ENCODE measurements at places on chromosomes 4 and X.

GRCh38 chr4:87019898-87020297 lies 85.1 kb downstream of the AFF1 start:
- no peak for DNase-seq

- DNase-seq = no peak
Observed at GRCh38 chrX:135651647-135652295, 61.7 kb upstream of the CT45A1 start.

- no peak for DNase-seq
Observed at GRCh38 chrX:129347291-129347690, 176.0 kb downstream of the SMARCA1 start.

- no peak for DNase-seq
Observed at GRCh38 chr4:60923075-60923474, 277.1 kb upstream of the ADGRL3 start.

DNA sequence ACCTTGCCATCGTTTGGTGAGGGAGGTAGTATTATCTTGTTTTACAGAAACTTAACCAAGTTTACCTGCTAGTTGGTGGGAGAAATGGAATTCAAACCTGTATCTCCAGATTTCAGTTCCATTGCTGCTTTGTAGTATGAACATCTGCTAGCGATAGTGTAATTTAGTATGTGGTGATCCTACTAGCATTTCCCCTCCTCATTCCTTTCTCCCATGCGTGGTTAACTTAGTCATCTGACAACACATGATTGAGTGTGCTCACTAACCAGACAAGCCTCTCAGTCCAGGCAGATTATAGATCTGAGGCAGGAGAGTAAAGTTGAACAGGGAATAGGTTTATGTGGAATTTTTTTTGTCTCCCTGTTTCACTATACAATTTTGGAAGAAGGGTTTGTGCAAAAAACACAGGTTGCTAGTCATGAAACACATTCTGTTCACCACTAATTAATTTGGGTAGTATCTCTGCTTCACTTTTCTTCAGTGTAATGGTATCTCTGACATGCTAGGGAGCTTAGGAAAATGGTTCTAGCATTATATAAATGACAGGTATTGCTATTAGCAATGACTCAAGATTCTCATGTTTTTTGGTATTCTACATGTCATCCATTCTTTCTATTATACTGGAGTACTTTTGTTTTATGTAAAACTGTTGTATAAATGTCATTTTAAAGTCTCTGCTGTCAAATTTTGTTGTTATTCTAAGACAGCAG lies 21.7 kb downstream of the RBPJ start:
- DNase-seq = no peak

GRCh38 chr4:119209077-119209476 lies 3.4 kb upstream of the USP53 start:
- DNase-seq = no peak

GRCh38 chr4:85688055-85688740 lies 213.2 kb downstream of the ARHGAP24 start:
- DNase-seq = no peak

DNA sequence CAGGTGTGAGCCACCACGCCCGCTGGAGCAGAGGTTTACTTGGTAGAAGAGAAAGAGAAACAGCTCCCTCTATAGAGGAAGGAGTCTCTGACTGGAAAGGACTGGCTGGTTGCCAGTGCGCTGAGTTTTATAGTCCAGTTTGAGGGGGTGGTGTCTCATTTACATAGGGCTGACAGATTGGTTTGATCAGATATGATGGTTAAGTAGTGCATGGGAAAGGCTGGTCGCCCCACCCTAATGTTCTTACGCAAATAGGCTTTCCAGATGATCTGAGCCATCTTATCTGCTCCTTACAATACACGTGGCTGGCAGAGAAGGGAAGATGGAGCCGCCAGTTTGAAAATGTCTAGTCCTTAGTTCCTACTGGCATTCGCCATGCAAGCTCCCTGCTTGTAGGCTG lies 439.5 kb downstream of the NAF1 start:
- no peak for DNase-seq

- no peak for DNase-seq
Observed at GRCh38 chrX:24333371-24333770, 19.5 kb upstream of the SUPT20HL2 start.

GRCh38 chr4:857461-857860 lies 31.5 kb upstream of the CPLX1 start:
- no peak for DNase-seq

DNA sequence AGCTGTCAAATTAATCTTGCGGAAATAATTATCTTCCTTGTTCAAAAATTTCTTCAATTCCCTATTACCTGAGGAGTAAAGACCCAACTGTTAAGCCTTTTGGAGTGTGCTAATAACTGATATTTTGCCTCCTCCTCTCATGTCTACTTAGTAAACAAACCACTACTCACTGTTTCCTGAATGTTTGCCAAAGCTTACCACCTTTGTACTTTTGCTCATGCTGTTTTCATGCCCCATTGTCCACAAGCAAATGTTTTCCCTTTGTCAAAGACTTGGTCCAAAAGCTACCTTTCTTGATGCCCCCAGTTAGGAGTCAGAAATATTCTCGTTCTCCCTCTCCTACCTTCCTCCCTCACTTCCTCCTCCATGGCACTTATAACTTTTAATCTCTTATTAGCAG lies 226.1 kb downstream of the ENOX2 start:
- DNase-seq = no peak

DNA sequence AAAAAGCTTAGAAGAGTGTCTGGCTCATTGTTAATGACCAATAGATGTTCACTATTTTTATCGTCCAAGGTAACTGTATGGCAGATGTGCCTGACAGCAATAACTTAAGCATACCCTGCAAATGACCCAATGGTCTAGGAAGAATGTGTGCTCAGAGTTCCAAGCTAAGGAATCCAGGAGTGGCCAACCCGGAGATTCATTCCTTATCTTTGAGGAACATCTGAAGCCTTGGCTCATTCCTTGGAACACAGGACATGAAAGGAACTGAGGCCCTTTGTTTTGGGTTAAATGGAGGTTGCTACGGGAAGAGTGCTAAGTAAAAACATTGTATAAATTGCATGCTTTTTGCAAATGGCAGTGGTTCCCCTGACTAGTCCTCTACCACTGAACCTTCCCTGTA lies 38.9 kb upstream of the EFNB1 start:
- DNase-seq = no peak

DNA sequence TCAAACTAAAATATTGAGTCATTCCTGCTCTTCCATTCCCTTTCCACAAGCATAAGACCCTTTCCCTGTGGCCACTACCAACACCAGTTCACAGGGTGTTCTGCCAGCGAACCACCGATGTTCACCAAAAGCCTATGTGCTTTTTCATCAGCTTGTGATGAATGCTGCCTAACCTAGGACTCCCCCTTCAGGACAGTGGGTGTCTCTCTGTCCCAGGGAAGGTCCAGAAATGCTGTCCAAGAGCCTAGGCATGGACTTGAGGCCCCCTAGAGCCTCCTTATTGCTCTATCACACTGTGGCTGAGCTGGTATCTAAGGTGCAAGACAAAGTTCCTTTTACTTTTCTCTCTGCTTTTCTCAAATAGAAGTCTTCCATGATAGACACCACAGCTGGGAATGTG lies 1015.6 kb downstream of the PCDH19 start:
- DNase-seq = no peak
